ENCODE measurements at places on chromosomes 12 and 14.
A peak's percentile ranks its signal among the peaks of the same experiment; 100 is the strongest.

- no peak for ATAC-seq
Measured at GRCh38 chr12:53538209-53538689, 31.0 kb upstream of the NPFF start.

DNA sequence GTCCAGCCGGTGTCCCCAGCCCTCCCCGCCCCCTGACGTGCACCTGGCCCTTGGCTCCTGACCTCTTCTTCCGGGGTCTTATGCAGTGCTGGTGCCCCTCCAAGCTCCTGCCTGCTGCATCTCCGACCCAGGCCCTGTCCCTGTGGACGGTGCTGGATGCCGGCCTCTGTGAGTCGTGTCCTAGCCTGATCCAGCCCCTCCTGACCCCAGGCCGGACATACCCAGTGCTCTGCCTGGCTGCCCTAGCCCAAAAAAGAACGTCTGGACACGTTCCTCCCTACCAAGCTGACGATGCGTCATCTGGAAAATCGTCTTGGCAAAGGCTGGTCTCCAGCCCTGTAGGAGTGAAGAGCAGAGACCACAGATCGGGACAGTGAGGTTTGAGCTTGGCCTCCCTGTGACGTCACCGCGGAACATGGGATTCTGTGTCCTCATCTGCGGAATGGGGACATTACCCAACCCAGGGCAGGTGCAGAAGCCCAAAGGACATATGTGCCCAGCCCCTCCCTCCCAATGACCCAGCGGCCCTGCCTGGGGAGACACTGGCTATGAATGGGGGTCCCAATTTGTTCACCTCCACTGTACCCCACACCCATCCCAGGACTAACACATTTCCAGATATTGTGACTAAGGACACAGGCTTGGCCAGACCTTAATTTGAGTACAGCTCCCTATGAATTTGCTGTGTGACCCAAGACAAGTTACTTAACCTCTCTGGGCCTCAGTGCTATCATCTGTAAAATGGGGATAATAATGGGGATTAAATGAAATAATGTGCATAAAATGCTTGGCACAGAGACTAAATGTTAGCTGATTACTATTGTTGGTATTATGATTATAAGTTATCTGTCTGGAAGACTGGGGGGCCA is 51.0 kb upstream of the BCL11B start:
- no peak for ATAC-seq

- ATAC-seq, result no peak
Measured at GRCh38 chr14:37046815-37047214, 125.6 kb downstream of the SLC25A21 start.

DNA sequence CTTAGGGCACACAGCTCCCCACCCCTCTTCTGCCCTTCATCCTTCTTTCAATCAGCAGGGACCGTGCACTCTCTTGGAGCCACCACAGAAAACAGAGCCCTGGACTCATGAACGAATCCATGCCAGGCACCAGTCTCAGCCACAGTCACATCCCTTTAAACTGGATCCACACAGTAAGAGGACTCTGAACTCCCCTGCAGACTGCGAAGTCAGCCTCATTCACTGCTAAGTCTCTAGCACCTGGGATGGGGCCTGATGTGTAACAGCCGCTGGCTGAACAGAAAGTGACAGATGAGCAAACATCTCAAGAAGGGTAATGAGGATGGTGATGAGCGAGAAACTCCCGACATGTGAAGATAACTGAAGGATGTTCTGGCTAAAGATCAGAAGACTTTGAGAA is 45.8 kb upstream of the IQSEC3 start:
- ATAC-seq, result no peak

DNA sequence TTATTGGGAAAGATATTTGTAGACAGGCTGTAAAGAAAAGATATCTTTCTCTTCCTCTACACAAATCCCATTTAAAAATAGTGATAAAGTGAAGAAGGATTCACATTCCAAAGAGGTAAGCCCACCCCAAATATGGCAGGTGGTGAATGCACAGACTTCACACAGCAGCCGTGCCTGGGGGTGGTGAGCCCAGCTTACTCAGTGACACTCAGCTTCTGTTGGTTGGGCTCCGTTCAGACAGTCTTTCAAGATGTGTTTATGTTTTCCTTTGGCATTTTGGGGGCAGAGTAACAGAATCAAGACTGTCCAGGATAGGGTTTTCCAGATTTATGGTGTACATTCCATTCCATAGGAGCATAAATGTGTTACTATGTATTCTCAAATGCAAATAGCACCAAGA is 4.1 kb upstream of the COL2A1 start:
- ATAC-seq, result no peak

GRCh38 chr14:23167116-23167847 is 16.2 kb downstream of the SLC7A8 start:
- ATAC-seq, result no peak

- ATAC-seq, result no peak
Measured at GRCh38 chr14:69038455-69039287, 59.6 kb upstream of the ACTN1 start.

- ATAC-seq, result no peak
Measured at GRCh38 chr12:110279566-110280375, 1.3 kb upstream of the ATP2A2 start.

GRCh38 chr14:55458800-55459515 is 18.5 kb upstream of the TBPL2 start:
- peak; percentile 89 for ATAC-seq

- no peak for ATAC-seq
Measured at GRCh38 chr14:76390621-76391020, 14.7 kb downstream of the ESRRB start.

GRCh38 chr14:94001016-94001415 is 3.9 kb downstream of the CCDC197 start:
- no peak for ATAC-seq

DNA sequence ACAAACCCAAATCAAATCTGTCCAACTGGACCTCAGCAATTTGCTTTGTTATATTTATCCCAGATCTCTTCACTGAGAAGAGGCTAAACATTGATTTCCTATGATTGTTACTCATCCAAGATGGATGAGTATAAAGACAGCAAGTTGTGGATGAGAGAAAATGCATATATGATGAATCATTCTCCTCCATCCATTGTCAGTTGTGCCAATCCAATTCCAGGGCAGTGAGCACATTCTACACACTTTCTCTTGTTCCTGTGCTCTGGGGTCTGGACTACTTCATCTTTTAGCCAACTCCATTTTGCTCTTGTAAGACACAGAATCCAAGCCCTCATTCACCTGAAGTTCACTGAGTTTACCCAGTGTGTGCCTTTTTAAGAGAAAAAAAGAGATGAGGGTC is 105.7 kb downstream of the GCH1 start:
- ATAC-seq, result no peak

DNA sequence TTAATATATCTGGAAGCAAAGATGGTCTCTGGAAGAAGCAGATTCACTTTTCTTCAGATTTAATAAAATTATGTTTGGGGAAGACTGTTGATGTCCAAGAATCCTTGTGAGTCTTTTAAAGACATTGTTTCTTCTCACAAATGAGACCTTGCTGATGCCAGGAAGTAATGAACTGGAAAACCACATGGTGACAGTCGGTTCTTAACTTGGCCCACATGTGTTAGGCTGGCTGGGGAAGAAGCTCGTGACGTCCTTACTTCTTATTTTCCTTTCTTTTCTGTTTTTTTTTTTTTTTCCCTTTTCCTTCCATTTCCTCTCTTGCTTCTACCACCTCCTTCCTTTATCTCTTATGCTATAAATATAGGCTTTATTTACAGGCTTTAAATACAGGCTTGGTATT is 950.2 kb downstream of the BCL11B start:
- no peak for ATAC-seq

DNA sequence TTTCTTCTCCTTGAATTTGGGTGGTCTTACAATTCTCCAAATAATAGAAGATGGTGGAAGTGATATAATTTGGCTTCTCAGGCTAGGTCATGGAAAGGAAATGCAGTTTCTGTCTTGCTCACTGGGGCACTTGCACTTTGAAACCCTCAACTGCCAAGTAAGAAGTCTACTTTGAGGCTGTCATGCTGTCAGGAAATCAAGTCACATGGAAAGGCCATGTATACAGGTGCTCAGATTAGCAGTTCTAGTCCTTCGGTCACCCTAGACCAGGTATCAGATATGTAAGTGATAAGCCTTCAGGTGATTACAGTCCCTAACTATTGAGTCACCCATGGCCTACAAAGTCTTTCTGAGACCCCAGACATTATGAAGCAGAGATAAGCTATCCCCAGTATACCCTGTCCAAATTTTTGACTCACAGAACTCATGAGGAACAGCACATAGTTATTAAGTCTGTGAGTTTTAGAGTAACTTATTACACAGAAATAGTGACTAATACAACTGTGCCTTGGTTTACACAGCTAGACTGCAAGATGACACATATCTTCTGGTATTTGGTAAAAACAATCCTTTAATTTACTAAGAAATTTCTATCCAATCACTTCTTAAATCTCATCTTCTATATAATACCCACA is 26.3 kb upstream of the BBS10 start:
- peak; percentile 68 for ATAC-seq

GRCh38 chr14:103890821-103891666 is 37.2 kb upstream of the TDRD9 start:
- ATAC-seq, result no peak

DNA sequence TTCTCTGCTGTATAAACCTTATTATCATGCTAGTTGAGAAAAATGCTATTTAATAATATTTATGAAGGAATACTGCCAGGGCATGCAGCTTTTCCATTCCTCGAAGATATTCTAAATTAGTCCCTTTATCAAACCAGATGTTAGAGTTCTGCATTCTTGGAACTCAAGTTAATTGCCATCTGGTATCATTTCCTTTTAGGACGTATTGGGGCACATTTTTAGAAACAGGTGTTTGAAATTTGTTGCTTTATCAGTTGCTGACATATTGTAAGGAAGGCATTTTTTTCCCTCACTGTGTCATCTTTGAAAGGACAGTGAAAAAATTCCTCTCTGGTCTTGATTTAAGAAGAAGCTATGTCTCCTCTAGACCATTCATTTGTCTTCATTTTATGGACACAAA is 471.2 kb upstream of the PRICKLE1 start:
- ATAC-seq, result no peak

DNA sequence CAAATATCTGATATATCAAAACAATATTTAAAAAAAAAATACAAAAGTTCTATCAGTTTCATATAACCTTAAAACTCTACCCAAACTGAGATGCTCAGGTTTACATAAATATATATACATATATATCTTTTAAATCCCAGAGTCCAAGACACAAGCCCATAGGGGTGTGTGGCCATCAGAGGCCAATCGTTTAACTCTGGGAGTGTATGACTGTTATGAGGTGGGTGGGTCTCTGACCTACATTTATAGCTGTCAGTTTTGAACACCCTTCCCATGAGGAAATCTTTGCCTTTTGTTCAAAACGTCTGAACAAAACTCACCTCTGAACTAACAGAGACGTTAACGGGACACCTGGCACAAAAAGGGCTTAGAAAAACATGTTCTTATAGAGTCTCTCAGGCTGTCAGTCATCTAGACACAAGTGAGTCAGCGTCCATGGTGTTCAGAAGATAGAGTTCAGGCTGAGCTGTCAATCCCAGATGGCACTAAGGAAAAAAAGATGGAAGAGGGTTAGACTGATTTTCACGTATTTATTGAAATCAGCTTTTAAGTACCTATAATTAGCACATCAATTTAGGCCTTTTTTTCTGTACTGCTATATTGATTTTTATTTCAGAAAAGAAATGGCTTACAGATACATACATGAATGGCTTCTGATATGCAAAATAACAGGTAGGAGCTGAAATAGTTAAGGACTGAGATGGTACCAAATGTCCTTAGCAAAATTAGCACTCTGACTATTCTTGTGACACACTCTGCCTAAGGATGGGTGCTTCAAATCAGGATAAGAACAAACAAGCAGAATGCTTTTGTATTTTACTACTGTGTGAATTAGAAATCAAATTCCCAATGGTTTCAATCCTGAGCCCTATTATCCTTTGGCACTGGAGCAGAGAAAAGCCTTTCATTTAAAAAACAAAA is 29.2 kb downstream of the HIGD1C start:
- no peak for ATAC-seq

GRCh38 chr14:59754256-59754655 is 116.3 kb downstream of the RTN1 start:
- no peak for ATAC-seq
